ENCODE measurements at places on chromosomes 4 and X.

DNA sequence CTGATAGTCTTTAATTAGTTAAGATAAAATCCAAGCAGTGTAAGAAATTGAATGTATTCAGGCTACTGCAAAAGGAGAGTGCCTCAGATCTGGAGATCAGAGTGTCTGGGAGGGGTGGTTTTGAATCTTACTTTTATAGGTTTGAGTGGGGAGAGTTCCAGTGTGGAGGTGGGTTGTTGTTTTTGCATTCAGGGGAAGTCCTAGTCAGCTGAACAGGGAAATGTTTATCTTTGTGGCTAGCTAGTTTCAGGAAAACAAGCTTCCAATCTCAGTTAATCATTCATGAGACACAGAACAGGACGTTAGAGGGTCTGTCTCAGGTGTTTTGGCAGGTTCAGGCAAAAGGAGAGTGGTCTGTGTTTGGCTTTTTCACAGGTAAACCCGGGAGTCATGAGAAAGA, 26.0 kb downstream of the ZNF81 start:
- DNase-seq = no peak

GRCh38 chr4:1711571-1712215, 426 bp downstream of the SLBP start:
- peak; percentile 52 for DNase-seq

DNA sequence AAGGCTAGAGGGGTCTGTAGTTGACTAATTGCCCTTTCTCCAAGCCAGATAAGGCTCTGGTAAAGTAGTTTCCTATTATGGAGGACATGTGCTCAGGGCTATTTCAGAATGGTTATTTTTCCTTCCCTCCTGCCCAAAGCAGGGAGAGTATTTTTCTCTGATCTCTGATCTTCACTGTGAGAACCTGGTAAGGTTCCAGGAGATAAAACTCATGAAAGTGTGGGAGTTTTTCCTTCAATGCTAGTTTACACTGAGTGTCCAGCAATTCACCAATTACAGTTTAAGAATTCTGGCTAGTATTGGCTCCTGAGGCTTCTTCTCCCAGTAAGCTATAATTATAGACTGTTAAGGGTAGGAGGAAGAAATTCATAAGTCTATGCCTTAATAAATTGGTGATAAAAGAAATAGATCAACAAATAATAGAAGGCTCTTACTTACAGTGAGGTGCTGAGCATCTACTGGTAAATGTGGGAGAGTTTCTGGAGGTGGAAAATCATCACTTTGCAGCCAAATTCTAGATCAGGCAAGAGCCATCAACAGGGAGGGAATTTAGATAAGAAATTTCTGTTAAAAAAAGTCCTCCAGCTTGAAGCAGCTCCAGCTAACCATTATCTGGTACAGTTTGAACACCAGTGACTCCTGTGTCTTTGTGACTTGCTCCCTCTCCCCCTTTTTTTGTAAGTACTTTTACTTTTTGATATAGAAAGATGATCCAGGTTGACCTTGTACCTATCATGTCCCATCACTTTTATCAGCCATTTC, 30.9 kb downstream of the CASP6 start:
- peak; percentile 79 for DNase-seq

DNA sequence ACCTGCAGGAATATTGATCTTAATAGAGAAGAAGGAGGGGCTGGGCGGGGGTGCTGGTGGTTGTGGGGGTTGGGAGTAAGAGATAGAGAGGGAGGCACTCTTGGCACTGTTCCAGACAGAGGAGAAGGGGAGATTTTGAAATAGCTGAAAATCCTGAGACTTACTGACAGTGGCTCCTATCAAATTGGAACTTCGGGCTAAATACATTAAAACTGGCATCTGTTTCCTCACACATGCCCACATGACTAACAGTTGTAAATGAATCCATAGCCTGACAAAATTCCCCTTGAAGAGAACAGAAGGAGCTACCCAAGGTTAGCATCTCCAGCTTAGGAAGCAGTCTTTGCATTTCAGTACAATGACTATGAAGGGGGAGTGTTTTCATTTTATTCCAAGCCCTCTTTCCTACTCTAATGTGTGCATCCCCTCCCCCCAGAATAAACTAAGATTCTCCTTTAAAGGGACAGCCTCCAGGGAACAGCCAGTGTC, 1.4 kb downstream of the DCX start:
- no peak for DNase-seq

DNA sequence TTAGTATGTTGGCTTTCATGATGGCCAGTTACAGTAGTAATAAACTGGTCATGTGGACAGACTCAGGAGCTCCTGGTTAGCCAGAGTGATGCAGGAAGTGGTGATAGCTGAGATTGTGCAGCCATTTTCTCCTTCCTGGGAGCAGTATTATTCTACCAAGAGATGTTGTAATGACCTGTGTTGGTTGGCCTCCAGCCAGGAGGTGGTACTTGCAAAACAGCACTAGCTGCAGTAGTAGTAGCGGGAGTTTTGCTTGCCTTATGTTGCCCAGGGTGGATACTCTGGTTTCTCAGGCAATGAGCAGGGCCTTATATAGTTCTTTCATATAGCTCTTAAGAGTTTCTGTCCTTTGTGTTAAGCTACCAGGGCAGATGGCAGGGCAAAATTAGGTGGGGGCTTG, 998.8 kb downstream of the GLUD2 start:
- DNase-seq = no peak

- no peak for DNase-seq
These were observed 42.5 kb downstream of the TLR10 start for GRCh38 chr4:38740303-38740702.

DNA sequence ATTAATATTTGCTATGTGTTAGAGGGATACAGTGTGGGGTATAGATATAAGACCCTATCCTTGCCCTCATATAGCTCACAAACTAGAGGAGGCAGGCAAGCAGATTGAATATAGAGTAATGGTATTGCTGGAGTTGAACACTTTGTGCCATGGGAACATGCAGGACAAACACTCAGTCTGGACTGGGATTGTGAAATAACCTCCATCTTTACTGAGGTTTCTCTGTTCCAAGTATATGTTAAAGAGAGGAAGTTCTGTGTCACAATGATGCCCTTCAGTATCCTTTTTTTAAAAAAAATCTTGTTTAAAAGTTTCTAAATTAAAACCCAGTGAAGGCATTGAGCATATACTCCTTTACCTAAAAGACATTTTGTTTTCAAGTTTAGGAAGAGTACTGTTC, 8.7 kb downstream of the FABP2 start:
- peak; percentile 40 for DNase-seq

GRCh38 chrX:45353456-45353855, 152.8 kb upstream of the DIPK2B start:
- DNase-seq = no peak

DNA sequence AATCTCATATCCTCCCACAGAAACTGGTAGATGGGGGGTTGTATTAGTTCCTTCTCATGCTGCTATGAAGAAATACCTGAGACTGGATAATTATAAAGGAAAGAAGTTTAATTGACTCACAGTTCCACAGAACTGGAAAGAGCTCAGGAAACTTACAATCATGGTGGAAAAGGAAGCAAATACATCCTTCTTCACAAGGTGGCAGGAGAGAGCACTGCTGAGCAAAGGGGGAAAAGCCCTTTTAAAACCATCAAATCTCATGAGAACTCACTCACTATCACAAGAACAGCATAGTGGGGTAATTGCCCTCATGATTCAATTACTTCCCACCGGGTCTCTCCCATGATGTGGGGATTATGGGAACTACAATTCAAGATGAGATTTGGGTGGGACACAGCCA, 250.5 kb upstream of the GPRIN3 start:
- DNase-seq = peak; percentile 18

GRCh38 chrX:71103110-71103983, 3.2 kb downstream of the CXorf65 start:
- peak; percentile 85 for DNase-seq

DNA sequence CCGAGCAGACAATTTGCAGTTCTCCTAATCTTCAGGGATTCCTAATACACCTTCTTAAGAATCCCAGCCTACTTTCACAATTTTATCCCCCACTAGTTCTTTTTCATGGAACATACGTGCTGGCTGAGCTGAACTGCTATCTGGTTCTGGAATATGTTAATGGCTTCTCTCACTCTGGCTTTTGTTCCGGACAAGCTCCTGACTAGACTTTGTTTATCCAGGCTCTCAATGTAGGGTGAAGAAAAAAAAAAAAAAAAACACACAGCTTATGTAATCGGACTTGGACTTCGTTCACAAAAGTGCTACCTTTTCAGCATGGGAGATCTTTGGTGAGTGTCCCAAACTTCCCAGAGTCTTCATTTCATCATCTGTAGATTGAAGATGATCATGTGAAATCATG, 555.4 kb upstream of the CPEB2 start:
- DNase-seq = no peak

- no peak for DNase-seq
These were observed 80.4 kb downstream of the CT47B1 start for GRCh38 chrX:120795301-120795700.

GRCh38 chrX:10557166-10557565, 63.2 kb downstream of the MID1 start:
- no peak for DNase-seq

GRCh38 chr4:48270951-48271473, 1.4 kb upstream of the TEC start:
- DNase-seq = peak; percentile 60

DNA sequence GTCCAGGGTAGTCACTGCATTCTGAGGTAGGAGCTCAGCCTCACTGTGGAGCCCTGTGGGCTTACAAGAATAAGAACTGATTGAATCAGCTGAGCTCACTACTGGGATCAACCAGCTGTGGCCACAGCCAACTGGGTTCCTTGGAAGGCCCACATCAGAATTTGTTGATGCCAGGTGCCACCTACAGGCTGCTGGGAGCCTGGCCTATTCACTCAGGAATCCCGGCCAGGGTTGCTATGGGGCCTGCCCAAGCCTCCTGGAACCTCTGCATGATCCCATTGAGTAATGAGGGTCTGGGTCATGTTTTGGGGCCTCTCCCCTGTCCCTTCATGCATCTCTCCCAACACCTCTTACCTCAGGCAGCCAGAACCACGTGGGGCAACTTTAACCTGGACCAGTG, 53.9 kb upstream of the KIAA1210 start:
- peak; percentile 8 for DNase-seq

DNA sequence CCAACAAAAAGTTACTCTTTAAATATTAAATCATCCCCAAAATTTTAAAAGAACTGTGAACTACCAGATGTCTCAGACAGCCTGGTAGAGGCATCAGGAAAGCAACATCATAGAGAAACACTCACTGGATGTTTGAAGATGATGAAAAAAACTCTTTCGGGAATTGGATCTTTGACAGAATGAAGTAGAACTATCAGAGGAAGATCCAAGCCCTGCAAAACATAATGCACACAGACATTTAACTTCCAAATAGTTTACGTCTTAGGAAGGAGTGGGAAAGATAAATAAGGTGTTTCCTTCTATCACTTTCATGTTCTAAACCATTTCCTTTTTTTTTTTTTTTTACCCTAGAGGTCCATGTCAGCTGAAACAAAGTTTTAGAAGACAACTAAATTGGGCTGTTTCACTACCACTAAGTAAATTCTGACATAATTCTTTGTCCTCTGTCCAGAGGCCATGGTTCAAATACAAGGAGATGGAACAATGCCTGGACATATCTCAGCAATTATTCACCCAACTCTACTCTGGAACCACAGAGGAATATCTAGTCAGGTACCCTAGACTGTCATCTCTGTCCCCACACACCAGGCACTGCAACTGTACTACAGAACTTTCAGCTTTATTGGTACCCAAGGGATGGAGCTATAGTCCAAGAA, 217.7 kb upstream of the INTU start:
- DNase-seq = no peak

GRCh38 chr4:73662709-73663546, 42.7 kb upstream of the RASSF6 start:
- peak; percentile 83 for DNase-seq

- peak; percentile 1 for DNase-seq
These were observed 34.9 kb upstream of the ASB12 start for GRCh38 chrX:64265265-64265664.

- peak; percentile 65 for DNase-seq
These were observed 203.5 kb downstream of the PRDM5 start for GRCh38 chr4:120718979-120719566.

- no peak for DNase-seq
These were observed 63.7 kb downstream of the SPCS3 start for GRCh38 chr4:176383273-176384077.

GRCh38 chr4:118351851-118352827, 664 bp downstream of the PRSS12 start:
- peak; percentile 4 for DNase-seq

DNA sequence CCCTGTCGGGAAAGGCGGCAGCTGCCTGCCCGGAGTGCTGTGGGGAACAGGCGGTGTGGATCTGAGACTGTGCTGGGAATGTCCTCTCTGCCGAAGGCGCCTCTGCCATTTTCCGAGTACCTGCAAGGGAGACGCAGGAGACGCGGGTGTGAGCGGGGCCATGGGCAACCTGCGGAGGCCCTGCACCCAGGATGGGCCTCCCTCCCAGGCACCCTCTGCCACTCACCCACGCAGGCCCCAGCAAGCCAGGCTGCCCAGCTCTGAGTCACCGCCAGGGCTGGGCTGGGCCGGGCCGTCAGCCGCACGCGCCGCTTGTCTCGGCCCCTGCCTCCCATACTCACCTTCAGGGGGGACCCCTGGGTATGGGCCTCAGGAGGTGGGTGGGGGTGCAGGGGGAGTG, 3.5 kb upstream of the FGFR3 start:
- no peak for DNase-seq

GRCh38 chr4:136301749-136302495, 1230.4 kb downstream of the PCDH18 start:
- no peak for DNase-seq

DNA sequence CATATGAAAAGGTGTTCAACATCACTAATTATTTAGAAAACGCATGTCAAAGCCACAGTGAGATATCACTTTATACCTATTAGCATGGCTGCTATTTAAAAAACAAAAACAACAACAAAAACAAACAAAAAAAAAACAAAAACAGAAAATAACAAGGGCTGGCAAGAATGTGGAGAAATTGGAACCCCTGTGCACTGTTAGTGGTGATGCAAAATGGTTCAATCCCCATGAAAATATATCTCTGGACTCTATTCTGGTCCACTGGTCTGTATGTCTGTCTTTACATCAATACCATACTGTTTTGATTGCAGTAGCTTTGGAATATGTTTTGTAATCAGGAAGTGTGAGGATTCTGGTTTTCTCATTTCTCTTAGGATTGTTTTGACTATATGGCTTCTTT, 43.6 kb upstream of the SPP1 start:
- no peak for DNase-seq

DNA sequence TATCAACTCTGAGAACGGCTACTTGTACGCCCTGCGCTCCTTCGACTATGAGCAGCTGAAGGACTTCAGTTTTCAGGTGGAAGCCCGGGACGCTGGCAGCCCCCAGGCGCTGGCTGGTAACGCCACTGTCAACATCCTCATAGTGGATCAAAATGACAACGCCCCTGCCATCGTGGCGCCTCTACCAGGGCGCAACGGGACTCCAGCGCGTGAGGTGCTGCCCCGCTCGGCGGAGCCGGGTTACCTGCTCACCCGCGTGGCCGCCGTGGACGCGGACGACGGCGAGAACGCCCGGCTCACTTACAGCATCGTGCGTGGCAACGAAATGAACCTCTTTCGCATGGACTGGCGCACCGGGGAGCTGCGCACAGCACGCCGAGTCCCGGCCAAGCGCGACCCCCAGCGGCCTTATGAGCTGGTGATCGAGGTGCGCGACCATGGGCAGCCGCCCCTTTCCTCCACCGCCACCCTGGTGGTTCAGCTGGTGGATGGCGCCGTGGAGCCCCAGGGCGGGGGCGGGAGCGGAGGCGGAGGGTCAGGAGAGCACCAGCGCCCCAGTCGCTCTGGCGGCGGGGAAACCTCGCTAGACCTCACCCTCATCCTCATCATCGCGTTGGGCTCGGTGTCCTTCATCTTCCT, 2.7 kb downstream of the PCDH10 start:
- DNase-seq = no peak
